ENCODE measurements at places on chromosomes 7 and 10. TPM values are rescaled to one million over a fixed set of nuclear protein-coding genes. Genes with fewer than 3 reads are reported as not detected.

Gene ERVW-1
- 0.24 TPM for total RNA-seq

- H3K36me3 ChIP-seq: no peaks in the 10 kb centered on the region
- H3K4me3 ChIP-seq: no peak overlapping the region
- DNase-seq: no peak
- no peak overlapping the region for H3K27ac ChIP-seq
- no peaks in the 10 kb centered on the region for H3K4me1 ChIP-seq
Observed at GRCh38 chr10:43237631-43238446, 29.0 kb downstream of the RASGEF1A start.

GRCh38 chr7:131014906-131015656, 281.1 kb upstream of the KLF14 start:
- no peaks in the 10 kb centered on the region for H3K27me3 ChIP-seq
- no peak for DNase-seq
- H3K27ac ChIP-seq: no peak overlapping the region
- H3K36me3 ChIP-seq: peaks cover 4% of the 10 kb centered on the region
- no peak overlapping the region for H3K4me3 ChIP-seq
- H3K4me1 ChIP-seq: peaks cover 72% of the 10 kb centered on the region

DNA sequence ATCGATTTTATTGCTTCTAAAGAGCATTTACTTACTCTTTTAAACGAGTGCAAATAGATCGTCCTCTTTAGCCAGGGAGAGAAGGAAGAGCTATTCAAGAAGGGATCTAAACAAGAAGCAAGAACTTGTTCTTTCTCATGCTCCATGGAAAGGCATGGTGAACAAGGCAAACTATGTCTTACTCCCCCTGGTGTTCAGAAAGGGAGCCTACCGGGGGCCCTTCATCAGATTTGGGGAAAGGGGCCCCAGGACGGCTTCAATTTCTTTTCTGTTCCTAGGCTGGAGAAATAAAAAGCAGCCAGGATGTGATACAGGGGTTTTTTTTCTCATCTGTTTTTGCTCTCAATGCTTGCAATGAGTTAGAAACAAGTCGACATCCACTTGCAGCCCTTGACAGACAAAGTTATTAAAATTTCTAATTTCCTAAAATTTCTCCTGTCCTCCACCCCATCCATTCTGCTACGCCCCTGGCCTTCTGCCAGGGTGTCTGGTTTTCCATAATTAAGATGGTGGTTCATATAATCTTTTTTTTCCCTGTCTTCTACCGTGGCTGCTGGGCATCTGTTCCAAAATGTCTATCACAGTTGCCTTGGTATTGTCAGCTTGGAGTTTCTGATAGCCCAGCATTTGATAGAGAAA, 214.4 kb downstream of the CREB5 start:
- no peak overlapping the region for H3K4me3 ChIP-seq
- no peak overlapping the region for H3K27ac ChIP-seq
- H3K4me1 ChIP-seq: no peaks in the 10 kb centered on the region
- no peaks in the 10 kb centered on the region for H3K36me3 ChIP-seq

- peaks cover 19% of the 10 kb centered on the region for H3K36me3 ChIP-seq
- H3K27me3 ChIP-seq: no peaks in the 10 kb centered on the region
- no peak for DNase-seq
Observed at GRCh38 chr10:35050568-35050967, 39.6 kb downstream of the CUL2 start.

Gene RSPH10B2
- not detected for total RNA-seq

Gene CD36
- total RNA-seq: 7.2 TPM

Gene EPHB4
- 2.4 TPM for total RNA-seq

DNA sequence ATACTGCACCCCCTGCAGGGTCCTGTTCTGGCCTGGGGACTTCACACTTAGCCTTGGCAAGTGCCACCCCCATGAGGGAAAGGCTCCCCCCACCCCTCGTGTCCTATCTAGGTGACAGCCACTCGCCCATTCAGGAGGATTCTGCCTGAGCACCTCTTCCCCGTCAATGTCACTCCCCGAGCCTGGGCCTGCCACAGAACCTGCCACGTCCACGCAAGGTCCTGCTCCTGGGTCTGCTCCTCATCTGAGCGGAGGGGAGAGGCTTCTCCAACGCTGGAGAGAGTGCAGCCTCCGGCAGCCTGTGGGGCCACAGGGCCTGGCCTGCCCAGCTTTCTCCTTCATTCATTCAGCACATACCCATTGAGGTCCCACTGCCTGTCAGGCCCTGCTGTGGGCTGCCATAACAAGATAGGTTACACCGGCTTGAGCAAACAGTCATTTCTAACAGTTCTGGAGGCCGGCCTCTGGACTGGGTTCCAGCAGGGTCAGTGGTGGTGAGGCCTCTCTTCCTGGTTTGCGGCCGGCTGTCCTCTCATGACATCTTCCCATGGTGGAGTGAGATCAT, 92.0 kb upstream of the RET start:
- no peak for DNase-seq
- H3K36me3 ChIP-seq: no peaks in the 10 kb centered on the region
- H3K4me3 ChIP-seq: no peak overlapping the region

DNA sequence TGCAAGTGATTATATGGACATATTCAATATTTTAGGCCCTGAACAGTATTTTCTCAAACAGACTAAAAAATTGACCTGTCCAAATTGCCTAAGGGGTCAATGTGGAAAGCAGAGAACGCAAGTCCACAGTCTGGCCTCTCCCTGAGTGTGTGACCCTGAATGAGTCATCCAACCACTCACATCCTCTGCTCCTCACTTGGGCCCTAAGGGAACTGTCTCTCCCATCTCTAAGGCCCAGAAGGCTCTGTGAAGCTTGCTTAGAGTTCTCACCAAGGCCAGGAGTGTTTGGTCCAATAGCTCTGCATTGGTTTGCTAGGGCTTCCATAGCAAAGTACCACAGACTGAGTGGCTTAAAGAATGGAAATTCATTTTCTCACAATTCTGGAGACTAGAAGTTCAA, 155.1 kb downstream of the LSM5 start:
- no peaks in the 10 kb centered on the region for H3K36me3 ChIP-seq
- H3K4me3 ChIP-seq: no peak overlapping the region
- no peaks in the 10 kb centered on the region for H3K27me3 ChIP-seq
- no peaks in the 10 kb centered on the region for H3K4me1 ChIP-seq
- no peak overlapping the region for H3K27ac ChIP-seq
- DNase-seq: no peak

GRCh38 chr10:122121059-122121458, 132.1 kb downstream of the TACC2 start:
- no peak for DNase-seq
- no peak overlapping the region for H3K27ac ChIP-seq
- H3K36me3 ChIP-seq: no peaks in the 10 kb centered on the region
- no peaks in the 10 kb centered on the region for H3K4me1 ChIP-seq

Gene CAMK2B
- 0.12 TPM for total RNA-seq

- no peak for DNase-seq
- H3K4me3 ChIP-seq: peak overlapping the region; percentile 94
- no peaks in the 10 kb centered on the region for H3K36me3 ChIP-seq
- H3K27me3 ChIP-seq: no peaks in the 10 kb centered on the region
Observed at GRCh38 chr7:133081119-133081598, 731 bp downstream of the CHCHD3 start.

Gene CASTOR2
- 3.0 TPM for total RNA-seq

Gene SPDYE1
- not detected for total RNA-seq

DNA sequence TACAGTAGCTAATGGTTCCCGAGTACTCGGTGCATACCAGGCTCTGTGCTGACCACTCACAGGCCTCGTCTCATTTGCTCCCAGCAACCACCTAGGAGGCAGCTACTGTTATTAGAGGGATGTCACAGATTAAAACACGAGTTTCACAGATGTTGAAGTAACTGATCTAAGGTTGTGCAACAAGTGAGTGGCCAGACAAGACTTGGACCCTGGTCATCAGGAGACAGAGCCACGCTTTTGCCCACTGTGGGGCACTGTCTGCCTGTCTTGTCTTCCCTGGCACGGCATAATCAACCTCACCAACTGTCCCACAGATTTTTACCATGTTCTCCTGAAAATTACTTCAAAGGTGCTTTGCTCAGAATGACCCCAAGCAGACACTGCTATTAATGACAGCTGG, 111.6 kb upstream of the HABP2 start:
- no peaks in the 10 kb centered on the region for H3K36me3 ChIP-seq
- no peak for DNase-seq
- no peak overlapping the region for H3K27ac ChIP-seq
- no peak overlapping the region for H3K4me3 ChIP-seq
- no peaks in the 10 kb centered on the region for H3K4me1 ChIP-seq

Gene ZNF365
- 0.08 TPM for total RNA-seq

- DNase-seq: no peak
- no peaks in the 10 kb centered on the region for H3K36me3 ChIP-seq
- no peaks in the 10 kb centered on the region for H3K27me3 ChIP-seq
- H3K4me1 ChIP-seq: no peaks in the 10 kb centered on the region
- H3K27ac ChIP-seq: no peak overlapping the region
Observed at GRCh38 chr7:83832009-83832408, 183.1 kb upstream of the SEMA3E start.

DNA sequence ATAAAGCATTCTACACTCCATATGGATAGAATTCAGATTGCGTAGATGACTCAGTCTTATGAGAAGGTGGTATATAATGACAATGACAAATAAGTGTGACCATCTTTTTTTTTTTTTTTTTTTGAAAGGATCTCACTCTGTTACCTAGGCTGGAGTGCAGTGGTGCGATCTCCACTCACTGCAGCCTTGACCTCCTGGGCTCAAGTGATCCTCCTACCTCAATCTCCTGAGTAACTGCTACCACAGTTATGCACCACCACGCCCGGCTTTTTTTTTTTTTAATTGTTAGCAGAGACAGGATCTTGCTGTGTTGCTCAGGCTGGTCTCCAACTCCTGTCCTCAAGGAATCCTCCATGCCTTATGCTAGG, 43.2 kb upstream of the NRP1 start:
- no peak overlapping the region for H3K27ac ChIP-seq
- no peaks in the 10 kb centered on the region for H3K27me3 ChIP-seq
- H3K4me1 ChIP-seq: no peaks in the 10 kb centered on the region
- DNase-seq: no peak

Gene PAPSS2
- total RNA-seq: 0.08 TPM

DNA sequence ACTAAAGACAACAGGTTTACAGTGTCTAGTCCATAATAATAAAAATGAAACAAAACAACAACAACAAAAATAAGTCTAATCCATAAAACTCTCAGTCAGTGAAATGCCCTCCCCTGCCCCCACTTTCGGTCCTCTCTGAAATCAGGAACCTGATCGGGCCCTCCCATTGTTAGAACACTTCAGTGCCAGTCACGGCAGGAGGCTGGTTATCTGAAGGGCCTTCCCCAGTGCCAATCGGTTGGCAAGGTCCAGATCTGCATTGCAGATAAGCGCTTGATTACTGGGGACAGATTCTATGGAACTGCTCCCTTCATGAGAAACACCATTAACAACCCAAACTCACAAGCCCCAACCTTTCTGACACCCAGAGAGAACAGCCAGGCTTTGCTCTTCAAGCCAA, 72.2 kb upstream of the EEPD1 start:
- no peaks in the 10 kb centered on the region for H3K4me1 ChIP-seq
- H3K36me3 ChIP-seq: no peaks in the 10 kb centered on the region
- H3K27me3 ChIP-seq: no peaks in the 10 kb centered on the region
- DNase-seq: no peak

DNA sequence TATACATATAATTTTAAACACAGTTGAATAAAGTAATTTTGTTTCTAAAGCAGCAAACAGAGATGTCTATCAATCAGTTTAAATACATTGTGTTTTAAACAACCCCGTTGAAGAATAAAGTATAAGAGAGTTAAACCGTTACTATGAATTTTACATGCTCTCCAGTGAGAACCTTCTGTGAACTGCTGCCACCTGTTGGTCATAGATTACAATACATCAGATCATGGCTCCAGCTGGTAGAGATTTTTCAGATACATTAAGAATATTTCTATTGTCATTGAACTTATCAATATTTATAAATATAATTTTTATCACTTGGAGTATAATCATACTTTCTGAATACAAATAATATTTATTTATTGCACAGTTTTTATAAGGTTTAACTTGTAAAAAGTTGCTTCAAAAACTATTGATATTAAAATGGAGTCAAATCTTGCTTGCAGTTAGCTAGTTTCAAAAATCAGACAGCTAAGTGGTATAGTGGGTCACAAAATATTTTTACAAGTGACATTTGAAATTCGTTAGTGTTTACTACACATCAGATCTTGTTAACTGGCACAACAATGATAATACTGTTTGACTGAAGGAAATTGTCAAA, 561.2 kb upstream of the PHF14 start:
- H3K4me3 ChIP-seq: no peak overlapping the region
- no peak for DNase-seq
- H3K27me3 ChIP-seq: no peaks in the 10 kb centered on the region

Gene GDF10
- not detected for total RNA-seq

DNA sequence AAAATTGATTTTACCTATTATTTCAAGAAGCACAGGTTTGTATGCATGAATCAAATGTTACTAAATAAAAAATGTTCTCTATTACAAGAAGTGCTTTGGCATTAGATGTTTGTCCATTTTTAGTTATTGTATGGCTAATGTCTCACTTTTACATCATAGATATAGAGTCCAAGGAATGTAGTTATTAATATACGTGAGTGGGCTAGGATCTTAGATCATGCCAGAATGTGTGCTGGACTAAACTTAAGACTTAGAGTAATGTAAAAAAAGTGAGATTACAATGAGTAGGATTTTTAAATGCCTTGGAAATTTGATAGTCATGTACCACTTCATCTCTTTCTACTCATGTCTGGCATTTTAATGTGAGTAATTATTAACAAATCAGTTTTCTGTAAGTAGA, 196.6 kb downstream of the ARL4A start:
- no peaks in the 10 kb centered on the region for H3K27me3 ChIP-seq
- H3K36me3 ChIP-seq: no peaks in the 10 kb centered on the region
- DNase-seq: no peak
- no peak overlapping the region for H3K4me3 ChIP-seq

Gene KAZALD1
- 0.29 TPM for total RNA-seq

DNA sequence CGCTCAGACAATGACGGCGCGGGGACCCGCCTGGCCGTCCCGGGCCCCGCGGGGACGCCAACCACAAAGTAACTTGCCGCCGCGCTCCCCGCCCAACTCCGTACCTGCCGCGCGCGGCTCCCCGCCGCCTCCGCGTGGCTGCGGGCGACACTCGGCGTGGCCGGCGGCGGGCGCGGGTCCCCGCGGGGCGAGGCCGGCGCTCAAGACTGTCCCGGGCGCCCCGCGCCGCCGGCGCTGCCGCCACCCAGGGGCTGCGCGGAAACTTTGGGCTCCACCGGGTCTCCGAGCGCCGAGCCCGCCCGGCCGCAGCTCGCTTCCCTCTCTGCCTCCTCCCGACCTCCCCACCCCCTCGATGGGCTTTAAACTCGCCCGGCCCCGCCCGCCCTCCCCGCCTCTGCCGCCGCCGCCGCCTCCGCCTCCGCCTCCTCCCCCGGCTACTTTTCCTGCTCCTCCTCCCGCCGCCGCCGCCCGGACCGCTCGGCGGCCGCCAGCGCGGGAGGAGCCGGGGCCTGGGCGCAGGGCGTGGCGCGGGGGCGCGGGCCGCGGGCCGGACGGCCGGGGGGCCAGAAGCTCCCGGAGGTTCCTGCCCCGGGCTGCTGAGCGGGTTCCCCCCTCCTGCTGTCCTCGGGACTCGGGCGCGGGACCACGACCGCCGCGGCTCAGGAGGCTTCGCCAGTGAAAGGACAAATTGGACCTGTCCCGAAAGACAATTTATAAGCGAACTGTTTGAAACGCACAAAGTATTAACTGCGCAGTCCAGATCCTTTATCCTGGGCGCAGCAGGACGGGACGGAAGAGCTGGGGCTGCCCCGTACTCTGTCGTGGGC, 10.6 kb upstream of the GRB10 start:
- peaks cover 4% of the 10 kb centered on the region for H3K27me3 ChIP-seq
- H3K4me1 ChIP-seq: no peaks in the 10 kb centered on the region
- DNase-seq: peak; percentile 39

- H3K27ac ChIP-seq: no peak overlapping the region
- no peak overlapping the region for H3K4me3 ChIP-seq
- H3K27me3 ChIP-seq: no peaks in the 10 kb centered on the region
Observed at GRCh38 chr7:82959528-82959927, 203.2 kb downstream of the PCLO start.
